Spinal cord (tissue), 10 donors: ENCODE measurements at places on chromosomes 12 and 14.
A peak's percentile ranks its signal among the peaks of the same experiment; 100 is the strongest.

DNA sequence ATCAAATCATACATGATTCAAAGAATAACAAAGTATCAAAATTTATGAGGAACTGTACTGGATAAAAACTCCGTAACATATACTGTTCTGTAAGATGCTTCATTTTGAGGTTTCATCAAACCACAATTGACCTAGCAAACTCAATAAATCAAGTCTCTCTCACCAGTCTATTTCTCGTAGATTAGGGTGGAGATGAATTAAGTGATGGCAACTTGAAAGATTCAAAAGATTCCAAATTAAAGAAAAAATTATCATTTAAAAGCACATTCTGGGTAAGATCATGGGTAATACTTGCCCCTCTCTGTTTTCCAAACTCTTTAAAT, 74.4 kb downstream of the PAPLN start:
- DNase-seq: no peak
- no peaks in the 10 kb centered on the region for H3K27me3 ChIP-seq
- no peak overlapping the region for H3K4me3 ChIP-seq
- no peak overlapping the region for H3K27ac ChIP-seq
- no peaks in the 10 kb centered on the region for H3K4me1 ChIP-seq

- no peaks in the 10 kb centered on the region for H3K4me1 ChIP-seq
- no peak overlapping the region for H3K27ac ChIP-seq
- no peak overlapping the region for H3K4me3 ChIP-seq
- H3K27me3 ChIP-seq: no peaks in the 10 kb centered on the region
Measured at GRCh38 chr12:47184229-47184628, 104.5 kb upstream of the AMIGO2 start.

- peaks cover 71% of the 10 kb centered on the region for H3K36me3 ChIP-seq
- DNase-seq: no peak
- no peak overlapping the region for H3K27ac ChIP-seq
- peaks cover 12% of the 10 kb centered on the region for H3K4me1 ChIP-seq
Measured at GRCh38 chr14:104892531-104893434, 27.7 kb downstream of the CEP170B start.

- DNase-seq: no peak
- H3K27ac ChIP-seq: no peak overlapping the region
- H3K4me3 ChIP-seq: no peak overlapping the region
- H3K27me3 ChIP-seq: no peaks in the 10 kb centered on the region
- no peaks in the 10 kb centered on the region for H3K36me3 ChIP-seq
- H3K4me1 ChIP-seq: no peaks in the 10 kb centered on the region
Measured at GRCh38 chr12:87783467-87783866, 245.7 kb downstream of the C12orf50 start.

- no peak overlapping the region for H3K27ac ChIP-seq
- H3K27me3 ChIP-seq: no peaks in the 10 kb centered on the region
- DNase-seq: no peak
- no peaks in the 10 kb centered on the region for H3K4me1 ChIP-seq
Measured at GRCh38 chr14:65815127-65815526, 402.6 kb downstream of the FUT8 start.

- H3K27ac ChIP-seq: no peak overlapping the region
- H3K4me1 ChIP-seq: peaks cover 23% of the 10 kb centered on the region
- H3K36me3 ChIP-seq: no peaks in the 10 kb centered on the region
- no peak for DNase-seq
Measured at GRCh38 chr14:97975962-97976361, 1178.8 kb downstream of the VRK1 start.

- H3K4me1 ChIP-seq: peaks cover 5% of the 10 kb centered on the region
- H3K27ac ChIP-seq: peak overlapping the region; percentile 49
- H3K27me3 ChIP-seq: no peaks in the 10 kb centered on the region
- H3K36me3 ChIP-seq: peaks cover 13% of the 10 kb centered on the region
Measured at GRCh38 chr12:118183711-118184110, 47.8 kb downstream of the PEBP1 start.

GRCh38 chr12:111238075-111238734, 130.7 kb downstream of the PHETA1 start:
- H3K4me3 ChIP-seq: no peak overlapping the region
- no peaks in the 10 kb centered on the region for H3K4me1 ChIP-seq
- DNase-seq: no peak
- no peaks in the 10 kb centered on the region for H3K36me3 ChIP-seq
- no peak overlapping the region for H3K27ac ChIP-seq

- DNase-seq: no peak
- no peaks in the 10 kb centered on the region for H3K36me3 ChIP-seq
- H3K4me1 ChIP-seq: no peaks in the 10 kb centered on the region
- no peaks in the 10 kb centered on the region for H3K27me3 ChIP-seq
- no peak overlapping the region for H3K27ac ChIP-seq
Measured at GRCh38 chr14:72500234-72500838, 393.6 kb downstream of the DPF3 start.

DNA sequence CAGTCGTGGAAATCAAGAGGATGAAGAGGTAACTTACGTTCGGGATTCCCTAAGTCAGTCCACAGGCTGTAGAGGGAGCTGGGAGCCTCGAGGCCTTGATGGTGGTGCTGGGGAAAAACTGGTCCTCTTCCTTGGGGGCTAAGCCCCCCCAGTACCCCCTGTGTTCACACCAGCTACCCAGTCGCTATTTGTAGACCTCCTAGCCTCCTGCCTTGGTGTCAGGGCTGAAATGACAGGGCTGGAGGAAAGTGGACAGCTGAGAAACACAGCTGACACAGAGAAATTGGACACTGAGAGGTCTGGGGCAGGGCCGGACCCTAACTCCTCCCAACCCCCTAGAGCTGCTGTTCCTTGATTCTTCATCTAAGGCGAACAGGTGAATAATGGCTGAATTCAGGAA, at the start of gene STAC3:
Gene STAC3 (minus strand): TSS at position 232 of the 400 bp plus-strand sequence. CDS start 1,551 bp downstream, outside the sequence.
- no peaks in the 10 kb centered on the region for H3K4me1 ChIP-seq
- H3K36me3 ChIP-seq: peaks cover 19% of the 10 kb centered on the region
- H3K27ac ChIP-seq: no peak within 1 kb of the TSS
- H3K4me3 ChIP-seq: no peak within 1 kb of the TSS

DNA sequence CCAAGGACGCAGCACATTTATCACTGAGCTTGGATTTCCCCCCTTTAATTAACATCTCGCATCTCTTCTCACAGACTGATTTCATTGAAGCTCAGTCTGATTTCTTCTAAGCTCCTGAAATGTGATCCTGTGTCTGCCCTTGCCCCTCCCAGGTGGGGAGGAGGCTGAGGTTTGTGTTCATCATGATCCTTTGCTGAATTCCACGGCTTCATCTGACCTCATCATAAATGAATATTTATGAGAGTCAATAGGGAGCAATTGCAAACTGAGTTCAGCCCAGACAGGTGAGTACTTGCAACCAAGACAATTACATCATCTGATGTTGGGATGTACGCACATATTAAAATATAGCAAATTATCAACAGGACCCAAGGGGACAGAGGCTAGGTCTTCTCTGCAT, 72.4 kb downstream of the MAP1LC3B2 start:
- H3K4me1 ChIP-seq: no peaks in the 10 kb centered on the region
- no peak overlapping the region for H3K4me3 ChIP-seq
- no peak for DNase-seq
- H3K27me3 ChIP-seq: peaks cover 2% of the 10 kb centered on the region
- H3K27ac ChIP-seq: no peak overlapping the region

DNA sequence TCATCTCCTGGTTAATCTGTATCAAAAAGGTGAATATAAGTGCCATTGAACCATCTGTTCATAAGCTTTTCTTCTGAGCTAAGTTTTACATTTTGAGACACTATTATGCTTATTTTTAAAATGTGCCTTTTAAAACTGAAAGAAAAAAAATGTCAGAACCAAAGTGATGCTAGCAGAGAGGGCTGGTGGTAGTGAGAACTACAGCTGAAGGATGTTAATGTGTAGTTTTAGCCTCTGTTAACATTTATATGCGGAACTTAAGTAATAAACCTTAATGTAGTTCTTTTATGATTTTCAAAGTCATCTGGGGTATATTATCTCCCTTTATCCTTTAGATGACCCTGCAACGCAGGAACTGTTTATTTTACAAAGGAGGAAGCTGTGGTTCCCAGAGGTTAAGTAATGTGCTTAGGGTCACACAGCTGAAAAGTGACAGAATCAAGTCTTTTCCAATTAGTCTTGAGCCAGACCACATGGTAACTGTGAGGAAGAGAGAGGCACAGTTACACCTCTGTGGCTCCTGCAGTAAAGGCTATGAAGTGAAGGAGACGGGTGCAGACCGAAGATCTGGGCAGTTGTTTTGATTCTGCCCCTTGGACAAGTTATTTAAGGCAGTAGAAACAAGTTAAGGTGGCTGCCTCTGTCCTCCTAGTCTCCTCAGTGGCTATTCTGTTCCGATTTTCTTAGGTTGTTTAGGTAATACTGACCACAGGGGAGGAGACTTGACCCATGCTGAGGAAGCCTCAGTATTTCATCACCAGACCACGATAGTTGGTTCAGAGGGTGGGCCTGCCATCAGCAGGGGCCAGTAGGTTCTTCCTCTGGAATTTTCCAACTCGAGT, 23.9 kb downstream of the GNG2 start:
- DNase-seq: no peak
- no peak overlapping the region for H3K4me3 ChIP-seq
- no peaks in the 10 kb centered on the region for H3K36me3 ChIP-seq
- H3K27me3 ChIP-seq: no peaks in the 10 kb centered on the region

DNA sequence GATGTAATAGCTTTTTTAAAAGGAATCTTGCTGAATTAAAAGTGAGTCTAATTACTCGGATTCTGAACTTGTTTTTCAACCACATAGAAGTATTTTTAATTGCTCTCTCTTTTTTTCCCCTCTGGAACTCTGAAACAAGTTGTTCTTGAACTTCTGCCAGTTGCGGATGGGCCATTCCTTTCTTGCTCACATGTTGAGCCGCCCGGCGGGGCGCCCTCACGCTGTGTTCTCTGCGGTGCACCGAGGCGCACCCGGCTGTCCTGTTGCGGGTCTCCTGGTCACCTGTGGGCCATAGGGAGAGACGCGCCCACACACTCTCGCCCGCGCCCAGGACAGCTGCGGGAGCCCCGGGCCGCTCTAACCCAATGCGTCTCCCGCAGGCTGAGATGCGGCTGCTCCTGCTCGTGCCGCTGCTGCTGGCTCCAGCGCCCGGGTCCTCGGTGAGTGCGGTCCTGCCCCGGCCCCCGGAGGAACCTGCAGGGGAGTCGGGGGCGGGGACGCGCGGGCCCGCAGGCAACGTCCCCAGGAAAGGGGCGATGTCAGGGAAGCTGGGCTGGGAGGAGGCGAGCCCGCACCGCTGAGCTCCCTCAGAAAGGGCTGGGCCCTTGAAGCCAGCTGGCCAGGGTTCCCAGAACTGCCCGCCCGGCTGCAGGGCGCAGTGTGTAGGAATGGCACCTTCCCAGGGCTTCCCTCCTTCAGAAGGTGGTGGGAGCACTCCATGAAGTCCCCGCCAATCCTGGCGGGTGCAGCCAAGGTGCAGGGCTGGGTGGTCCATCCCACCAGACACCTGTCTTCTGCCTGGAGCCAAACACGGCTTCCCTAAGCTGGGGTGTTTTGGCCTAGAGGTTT, 2.3 kb downstream of the PAPLN start:
- peaks cover 55% of the 10 kb centered on the region for H3K4me1 ChIP-seq
- peak overlapping the region; percentile 32 for H3K4me3 ChIP-seq
- peak; percentile 55 for DNase-seq
- peaks cover 80% of the 10 kb centered on the region for H3K27me3 ChIP-seq
- no peaks in the 10 kb centered on the region for H3K36me3 ChIP-seq

- no peaks in the 10 kb centered on the region for H3K4me1 ChIP-seq
- no peaks in the 10 kb centered on the region for H3K27me3 ChIP-seq
- no peak for DNase-seq
- no peak overlapping the region for H3K27ac ChIP-seq
Measured at GRCh38 chr12:30462249-30462648, 233.4 kb downstream of the IPO8 start.

GRCh38 chr12:7403466-7403865, 40.5 kb downstream of the CD163L1 start:
- H3K27me3 ChIP-seq: no peaks in the 10 kb centered on the region
- no peaks in the 10 kb centered on the region for H3K36me3 ChIP-seq
- H3K4me3 ChIP-seq: no peak overlapping the region
- DNase-seq: no peak

DNA sequence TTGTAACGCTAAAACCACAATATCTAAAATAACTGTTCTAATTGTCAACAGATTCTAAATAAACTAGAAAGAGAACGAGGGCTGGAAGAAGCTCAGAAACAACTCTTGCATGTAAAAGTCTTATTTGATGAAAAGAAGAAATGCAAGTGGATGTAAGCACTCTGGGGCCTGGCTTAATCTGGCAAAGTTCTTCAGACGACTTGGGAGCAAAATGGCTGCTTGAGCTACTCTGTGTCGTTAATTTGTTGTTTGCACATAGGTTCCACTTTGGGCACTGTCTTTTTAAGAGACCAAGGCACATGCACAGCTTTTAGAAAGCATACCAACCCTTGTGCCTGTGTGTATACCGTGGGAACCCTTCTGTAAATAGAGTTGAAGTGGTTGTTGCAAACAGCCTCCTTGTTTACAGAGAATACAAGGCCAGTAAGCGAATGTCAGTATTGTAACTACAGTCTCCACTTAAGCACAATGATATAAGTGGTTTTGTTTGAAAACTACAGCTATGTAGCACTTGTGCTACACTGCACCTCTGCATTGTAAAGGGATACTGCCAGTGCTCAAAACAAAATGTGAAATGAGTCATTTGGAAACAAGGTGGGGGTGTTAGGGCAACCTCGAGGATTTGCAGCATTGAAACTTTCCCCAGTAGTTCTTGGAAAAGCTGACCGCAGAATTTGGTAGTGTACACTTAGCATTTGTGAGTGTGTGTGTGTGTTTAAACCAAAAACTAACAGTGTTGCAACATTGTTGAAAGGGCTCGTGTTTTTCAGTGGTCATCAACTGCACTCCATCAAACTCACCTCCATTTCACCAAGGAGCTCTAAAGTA, 154.3 kb downstream of the CEP83 start:
- H3K4me3 ChIP-seq: no peak overlapping the region
- no peak for DNase-seq
- H3K4me1 ChIP-seq: no peaks in the 10 kb centered on the region
- no peak overlapping the region for H3K27ac ChIP-seq
- no peaks in the 10 kb centered on the region for H3K36me3 ChIP-seq

DNA sequence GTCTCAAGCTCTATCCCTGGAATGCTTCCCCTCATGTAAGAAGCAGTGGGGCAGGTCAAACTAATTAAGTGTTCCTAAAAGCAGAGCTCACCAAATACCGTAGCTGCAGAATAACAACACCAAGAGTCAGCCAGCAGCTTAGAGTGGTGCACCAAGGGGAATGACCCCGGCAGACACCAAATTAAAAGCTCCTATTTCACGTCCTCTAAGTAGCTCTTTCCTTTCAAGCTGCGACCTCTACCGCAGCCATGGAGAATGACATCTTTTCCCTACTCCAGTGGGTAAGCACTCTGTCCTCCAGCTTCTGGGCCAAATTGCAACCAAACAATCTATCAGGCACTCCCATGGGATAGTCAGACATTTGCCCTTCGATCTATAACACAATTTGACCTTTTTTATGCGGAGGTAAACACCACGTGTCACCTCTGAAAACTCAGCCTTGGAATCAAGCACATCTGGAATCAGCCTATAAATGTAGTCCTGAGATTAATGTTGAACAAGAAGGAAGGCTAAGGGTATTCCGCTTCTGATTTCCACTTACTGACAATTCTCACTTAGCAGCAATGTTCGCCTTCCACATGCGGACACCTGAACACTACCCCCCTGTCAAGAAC, 67.6 kb upstream of the CDKN3 start:
- no peaks in the 10 kb centered on the region for H3K27me3 ChIP-seq
- H3K27ac ChIP-seq: no peak overlapping the region
- H3K4me1 ChIP-seq: no peaks in the 10 kb centered on the region
- H3K4me3 ChIP-seq: no peak overlapping the region
- no peaks in the 10 kb centered on the region for H3K36me3 ChIP-seq
